ENCODE measurements at places on chromosomes 13 and 19.

DNA sequence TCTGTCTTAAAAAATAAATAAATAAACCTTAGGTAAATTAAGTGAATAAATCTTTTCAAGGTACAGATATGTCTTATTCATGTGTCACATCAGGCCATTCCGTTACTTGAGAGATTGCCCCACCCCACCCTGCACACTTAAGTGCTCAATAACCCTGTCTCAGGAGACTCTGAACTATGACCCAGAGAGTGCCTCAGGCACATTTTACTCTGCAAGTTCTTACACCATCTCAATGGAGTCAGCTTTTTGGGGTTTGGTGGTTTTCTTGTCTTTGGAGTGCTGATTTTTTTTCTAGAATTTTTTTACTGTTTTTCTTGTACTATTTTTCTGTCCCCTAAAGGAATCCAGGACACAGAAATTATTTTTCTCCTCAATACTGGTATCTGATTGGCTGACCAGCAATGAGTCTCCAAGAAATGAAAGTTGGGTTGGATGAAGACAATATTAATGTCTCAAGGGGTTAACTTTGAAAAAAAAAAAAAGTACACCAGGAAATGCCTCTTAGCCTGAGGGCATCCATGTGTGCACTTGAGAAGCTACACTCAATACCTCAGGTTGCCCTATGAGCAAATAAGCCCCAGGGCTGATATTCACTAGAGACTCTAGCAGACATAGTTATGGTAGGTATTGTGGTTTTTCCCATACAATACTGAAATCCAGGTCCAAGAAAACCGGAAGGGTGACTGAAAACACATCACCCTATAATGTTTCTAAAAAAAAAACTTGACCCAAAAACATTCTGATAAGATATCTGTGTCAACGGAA, 114.6 kb upstream of the ZNF91 start:
- DNase-seq: no peak

DNA sequence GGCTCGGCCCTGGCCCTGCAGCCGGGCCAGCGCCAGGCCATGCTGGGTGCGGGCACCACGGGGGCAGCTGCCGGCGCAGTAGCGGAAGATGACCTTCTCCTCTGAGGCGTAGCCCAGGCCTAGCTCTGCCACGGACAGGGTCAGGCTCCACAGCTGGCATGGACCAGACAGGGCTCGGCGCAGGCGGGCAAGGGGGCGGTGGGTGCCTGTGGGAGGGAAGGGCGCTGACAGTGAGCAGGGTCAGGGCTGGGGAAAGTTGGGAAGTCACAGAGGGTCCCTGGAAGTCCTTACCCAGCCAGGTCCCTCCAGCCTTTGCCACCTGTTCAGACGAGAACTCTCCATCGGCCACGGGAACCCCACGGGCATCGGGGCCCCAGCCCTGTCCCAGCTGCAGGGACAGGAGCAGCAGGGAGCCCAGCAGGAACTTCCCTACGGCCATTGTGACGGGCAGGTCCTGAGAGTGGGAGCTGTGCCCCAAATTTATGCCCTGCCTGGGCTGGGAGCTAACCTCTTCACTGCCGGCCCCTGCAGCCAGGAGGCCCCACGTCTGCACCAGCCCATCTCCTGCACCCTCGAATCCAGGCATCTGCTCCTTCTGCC, at the start of gene PSPN:
Gene PSPN (minus strand): TSS at position 523 of the 600 bp plus-strand sequence. CDS start 84 bp downstream, at position 439.
- no peak for DNase-seq

DNA sequence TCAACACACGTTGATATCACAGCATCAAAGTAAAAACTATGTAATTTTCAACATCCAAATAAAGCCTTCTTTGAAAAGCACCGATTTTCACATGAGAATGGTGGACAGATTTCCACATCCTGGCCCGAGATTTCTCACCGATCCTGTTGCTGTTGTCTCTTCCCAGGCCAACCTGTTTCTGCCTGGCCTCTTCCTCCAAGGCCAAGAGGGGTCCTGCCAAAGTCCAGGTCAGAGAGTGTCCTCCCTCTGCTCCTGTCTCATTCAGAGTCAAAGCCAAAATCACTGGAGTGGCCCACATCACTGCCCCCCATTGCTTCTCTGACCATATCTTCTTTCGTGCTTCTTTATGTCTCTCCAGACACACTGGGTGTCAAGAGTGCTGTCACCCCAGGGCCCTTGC, 49.5 kb downstream of the CHST8 start:
- no peak for DNase-seq

DNA sequence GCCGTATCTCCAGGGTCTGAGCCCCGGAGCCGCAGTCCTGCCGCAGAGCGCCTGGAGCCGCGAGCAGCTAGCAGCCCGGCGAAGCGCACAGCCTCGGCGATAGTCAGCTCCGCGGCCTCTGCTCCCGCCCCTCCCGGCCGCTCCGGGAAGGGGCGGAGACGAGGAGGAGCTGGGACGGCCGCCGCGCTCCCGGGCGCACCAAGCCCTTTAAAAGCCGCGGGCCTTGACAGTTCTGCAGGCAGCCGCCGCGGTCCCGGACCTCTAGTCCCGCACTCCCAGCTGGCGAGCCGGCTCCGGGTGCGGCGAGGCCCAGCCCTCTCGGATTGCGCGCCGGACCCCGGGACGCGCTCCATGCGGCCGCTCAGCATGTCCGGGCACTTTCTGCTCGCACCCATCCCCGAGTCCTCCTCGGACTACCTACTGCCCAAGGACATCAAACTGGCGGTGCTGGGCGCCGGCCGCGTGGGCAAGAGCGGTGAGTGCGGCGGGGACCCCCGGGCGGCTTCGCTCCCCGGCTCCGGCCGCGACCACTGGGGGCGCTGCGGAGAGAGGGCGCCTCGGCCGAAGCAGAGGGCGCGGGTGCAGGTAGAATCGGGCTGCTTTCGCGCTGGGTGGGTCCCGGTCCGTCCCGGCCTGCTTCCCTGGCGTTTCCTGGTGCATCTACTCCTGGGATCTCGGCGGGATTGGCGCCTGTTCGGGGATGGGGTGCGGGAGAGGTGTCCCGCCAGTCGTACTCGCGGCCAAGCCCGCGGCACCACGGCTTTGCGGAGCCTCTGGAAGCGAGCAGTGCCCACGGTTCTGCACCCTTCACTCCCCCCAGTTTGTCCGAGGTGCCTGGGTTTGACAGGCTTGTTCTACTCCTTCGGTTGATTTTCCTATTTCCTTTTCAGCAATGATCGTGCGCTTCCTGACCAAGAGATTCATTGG, at the start of gene RASL11A:
Gene RASL11A (plus strand): TSS at position 237 of the 927 bp plus-strand sequence. CDS start 115 bp downstream, at position 352.
- DNase-seq: peak; percentile 87

DNA sequence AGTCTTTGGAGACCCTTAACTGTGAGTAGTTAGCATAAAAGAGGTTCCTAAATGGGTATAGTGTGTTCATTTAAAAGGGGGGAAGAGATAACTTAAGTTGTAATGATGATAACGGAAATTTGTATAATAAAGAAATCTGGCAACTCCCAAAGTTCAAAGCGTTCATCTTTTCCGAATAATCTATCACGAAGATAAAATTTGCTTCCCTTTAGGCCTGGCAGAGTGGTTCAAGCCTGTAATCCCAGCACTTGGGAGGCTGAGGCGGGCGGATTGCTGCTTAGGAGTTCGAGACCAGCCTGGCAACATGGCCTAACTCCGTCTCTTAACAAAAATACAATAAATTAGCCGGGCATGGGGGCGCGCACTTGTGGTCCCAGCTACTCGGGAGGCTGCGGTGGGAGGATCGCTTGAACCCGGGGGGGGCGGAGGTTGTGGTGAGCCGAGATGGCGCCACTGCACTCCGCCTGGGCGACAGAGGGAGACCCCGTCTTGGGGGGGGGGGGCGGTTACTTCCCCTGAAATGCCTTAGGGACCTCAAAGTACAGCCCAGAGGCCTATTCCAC, 934 bp downstream of the N4BP2L2 start:
- DNase-seq: no peak

DNA sequence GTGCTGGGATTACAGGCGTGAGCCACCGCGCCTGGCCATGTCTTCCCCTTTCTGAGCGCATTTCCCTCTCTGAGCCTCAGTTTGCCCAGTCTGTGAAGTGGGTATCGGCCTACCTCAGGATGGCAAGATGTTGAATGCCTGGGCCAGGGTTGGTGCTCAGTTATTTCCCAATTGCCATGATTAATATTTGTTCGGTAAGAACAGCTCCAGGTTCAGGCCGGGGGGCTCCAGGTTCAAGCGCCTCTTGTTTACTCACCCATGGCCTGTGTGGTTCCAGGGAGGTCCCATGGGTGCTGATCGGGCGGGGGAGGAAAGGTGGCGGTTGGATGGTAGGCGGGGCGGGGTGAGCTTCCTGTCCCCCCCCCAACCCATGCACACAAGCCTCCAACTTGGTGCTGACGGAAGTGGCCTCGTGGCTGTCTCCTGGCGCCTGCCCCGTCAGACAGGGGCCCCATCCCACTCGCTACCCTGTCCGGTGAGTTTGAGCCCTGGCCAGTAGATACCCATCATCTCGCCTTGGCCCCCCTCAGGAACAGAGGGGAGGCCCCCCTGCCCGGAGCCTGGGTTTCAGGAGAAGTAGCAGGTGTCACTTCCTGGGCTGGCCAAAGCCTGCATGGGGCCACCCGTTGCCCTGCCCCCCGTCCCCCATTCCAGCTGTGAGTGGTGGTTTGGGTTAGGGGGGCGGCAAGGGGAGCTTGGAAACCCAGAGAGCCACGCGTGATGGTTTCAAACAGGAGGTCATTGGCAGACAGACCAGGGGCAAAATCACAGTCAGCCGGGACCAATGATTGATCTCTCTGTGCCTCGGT, at the start of gene FCHO1:
Gene FCHO1 (plus strand): TSS at position 375 of the 809 bp plus-strand sequence. CDS start 3,688 bp downstream, outside the sequence.
- no peak for DNase-seq
